ENCODE measurements at places on chromosomes 3 and 15.

GRCh38 chr15:30870681-30871080 lies 33.0 kb upstream of the FAN1 start:
- DNase-seq: no peak

DNA sequence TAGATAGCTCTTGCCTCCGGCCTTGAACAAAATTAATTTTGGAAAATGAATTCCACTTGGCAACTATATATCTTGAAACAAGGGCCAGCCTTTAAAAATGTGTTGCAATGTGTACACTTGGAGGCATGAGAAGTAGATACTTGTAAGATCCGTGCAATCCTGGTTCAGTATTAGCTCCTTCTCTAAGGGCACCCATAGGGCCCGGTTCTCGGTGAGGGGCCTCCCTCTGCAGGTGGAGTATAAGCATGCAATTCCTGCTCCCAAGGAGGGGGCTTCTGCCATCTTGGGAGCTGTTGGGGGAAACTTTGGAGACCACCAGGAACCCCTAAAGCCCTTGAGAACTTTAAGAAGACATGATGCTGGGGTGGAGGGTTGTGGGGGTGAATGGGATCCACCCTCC lies 388.7 kb upstream of the RGMA start:
- no peak for DNase-seq

GRCh38 chr15:73717802-73718201 lies 33.6 kb downstream of the CD276 start:
- DNase-seq: no peak

GRCh38 chr3:171606151-171606751 lies 146.0 kb upstream of the TNIK start:
- DNase-seq: no peak

- no peak for DNase-seq
Measured at GRCh38 chr3:39075910-39076309, 24.1 kb downstream of the WDR48 start.

DNA sequence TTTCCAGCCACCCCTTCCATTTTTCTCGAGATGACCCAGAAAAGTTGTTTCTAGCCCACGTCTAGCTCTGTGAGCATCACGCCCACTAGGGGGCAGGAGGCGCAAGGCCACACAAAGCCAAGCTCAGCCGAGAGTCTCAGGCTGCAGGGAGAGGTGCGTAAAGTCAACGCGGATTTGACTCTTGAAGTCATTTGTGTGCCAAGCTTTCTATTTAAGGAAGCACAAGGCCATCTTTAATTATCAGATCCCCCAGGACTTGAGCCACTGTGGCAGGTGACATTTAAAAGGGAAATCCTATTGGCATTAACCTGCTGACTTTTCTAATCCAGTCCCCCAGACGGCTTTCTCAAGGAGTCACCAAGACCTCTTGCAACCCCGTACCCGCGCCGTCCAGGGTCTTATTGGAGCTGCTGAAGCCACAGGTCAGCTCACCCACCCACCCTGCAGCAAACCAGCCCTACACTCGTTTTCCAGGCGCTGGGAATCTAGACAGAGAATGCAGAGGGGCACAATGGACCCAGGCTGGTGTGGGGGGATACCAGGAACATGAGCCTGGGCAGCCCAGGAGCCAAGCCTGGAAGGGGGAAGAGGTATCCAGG lies 62.1 kb downstream of the CAPN7 start:
- DNase-seq: peak; percentile 90

GRCh38 chr3:52606373-52607085 lies 70.1 kb downstream of the UQCC5 start:
- DNase-seq: no peak

DNA sequence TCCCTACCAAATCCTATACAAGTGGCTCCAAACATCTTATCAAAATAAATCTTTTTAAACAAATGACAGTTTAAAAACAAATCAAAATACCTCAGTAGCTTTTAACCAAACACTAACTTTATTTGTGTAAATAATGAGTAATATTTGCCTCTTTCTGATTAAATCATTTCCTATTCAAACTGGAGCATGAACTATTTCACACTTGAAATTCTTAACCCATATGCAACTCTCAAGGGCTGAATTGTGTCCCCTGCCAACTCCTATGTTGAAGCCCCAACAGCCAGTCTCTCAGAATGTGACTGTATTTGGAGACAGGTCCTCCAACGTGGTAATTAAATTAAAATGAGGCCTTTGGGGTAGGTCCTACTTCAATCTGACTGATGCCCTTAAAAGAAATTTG lies 55.9 kb upstream of the MCTP2 start:
- no peak for DNase-seq

DNA sequence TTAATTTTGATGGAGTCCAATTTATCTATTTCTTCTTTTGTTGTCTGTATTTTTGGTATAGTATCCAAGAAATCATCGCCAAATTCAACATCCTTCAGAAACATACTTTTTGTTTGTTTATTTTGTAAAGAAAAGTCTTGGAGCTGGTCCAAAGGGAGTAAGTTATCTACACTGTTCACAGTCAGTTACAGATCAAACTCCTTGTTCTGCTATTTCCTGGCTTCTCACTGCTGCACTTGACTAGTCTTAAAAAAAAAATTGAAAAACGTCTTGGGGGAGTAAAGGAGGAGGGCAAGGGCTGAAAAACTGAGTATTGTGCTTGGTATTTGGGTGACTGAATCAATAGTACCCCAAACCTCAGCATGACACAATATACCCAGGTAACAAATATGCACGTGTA lies 105.6 kb downstream of the NFKBIZ start:
- DNase-seq: no peak

DNA sequence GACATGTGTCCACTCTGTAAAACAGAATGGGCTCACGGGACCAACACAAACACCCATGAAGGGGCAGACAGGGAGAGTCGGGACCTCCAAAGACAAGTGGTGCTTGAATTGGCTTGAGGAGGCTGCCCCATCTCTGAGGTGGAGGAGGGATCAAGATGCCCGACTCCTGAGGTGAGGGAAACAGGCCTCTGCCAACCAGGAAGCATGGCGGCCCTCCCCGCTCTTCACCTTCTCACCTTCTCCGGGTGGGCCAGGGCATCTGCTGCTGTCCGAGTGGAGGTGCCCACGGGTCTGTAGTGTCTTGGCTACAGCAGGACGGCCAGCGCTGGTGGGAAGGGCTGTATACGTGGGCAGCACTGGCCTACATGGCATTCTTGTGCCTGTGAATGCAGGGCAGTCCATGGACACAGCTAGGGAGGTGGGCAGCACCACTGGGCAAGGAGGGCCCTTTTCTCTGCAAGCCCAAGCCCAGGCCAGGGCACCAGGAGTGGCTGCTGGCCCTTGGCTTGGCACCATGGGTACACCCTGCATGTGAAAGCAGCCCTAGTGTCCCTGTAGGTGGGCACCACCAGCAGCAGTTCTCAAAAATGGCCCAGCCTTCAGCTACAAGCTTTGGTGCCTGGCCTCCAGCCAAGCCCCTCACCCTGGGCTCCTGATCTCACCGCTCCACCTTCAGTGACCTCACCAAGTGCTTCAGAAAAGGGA lies 79.4 kb downstream of the SNRK start:
- DNase-seq: no peak

DNA sequence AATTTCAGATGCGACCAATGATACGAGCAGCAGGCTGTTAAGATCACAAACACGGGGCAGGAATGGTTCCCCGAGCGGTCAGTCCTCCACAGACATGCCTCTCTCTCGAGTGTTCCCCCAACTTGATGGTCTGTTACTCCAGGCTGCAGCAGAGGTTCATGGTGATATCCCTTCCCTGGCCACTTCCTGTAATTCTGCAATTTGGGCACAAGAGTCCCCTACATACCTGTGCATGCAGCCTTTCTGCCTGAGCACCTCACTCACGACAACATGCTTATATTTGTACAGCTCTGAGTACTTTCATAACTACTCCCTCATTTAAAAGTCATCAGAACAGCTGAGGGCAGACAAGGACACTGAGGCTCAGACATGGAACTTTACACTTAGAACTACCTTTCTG lies 408.1 kb upstream of the NR2F2 start:
- no peak for DNase-seq

DNA sequence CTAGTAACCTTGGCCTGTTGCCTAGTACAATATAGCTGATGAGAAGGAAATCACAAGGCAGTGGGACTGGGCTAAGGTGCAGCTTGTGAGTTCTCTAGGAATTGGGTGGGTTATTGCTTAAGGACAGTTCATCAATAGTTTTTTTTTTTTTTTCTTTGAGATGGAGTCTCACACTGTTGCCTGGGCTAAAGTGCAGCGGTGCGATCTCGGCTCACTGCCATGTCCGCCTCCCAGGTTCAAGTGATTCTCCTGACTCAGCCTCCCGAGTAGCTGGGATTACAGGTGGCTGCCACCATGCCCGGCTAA lies 11.5 kb downstream of the ACKR2 start:
- no peak for DNase-seq

DNA sequence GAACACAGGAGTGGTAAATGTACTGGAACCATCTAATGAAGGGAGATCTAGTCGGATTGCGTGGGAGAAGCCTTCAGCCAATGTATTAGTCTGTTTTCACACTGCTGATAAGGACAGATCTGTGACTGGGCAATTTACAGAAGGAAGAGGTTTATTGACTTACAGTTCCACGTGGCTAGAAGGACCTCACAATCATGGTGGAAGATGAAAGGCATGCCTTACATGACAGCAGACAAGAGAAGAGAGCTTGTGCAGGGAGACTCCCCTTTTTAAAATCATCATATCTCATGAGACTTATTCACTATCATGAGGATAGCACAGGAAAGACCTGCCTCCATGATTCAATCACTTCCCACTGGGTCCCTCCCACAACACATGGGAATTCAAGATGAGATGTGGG lies 17.0 kb downstream of the HRG start:
- DNase-seq: no peak

DNA sequence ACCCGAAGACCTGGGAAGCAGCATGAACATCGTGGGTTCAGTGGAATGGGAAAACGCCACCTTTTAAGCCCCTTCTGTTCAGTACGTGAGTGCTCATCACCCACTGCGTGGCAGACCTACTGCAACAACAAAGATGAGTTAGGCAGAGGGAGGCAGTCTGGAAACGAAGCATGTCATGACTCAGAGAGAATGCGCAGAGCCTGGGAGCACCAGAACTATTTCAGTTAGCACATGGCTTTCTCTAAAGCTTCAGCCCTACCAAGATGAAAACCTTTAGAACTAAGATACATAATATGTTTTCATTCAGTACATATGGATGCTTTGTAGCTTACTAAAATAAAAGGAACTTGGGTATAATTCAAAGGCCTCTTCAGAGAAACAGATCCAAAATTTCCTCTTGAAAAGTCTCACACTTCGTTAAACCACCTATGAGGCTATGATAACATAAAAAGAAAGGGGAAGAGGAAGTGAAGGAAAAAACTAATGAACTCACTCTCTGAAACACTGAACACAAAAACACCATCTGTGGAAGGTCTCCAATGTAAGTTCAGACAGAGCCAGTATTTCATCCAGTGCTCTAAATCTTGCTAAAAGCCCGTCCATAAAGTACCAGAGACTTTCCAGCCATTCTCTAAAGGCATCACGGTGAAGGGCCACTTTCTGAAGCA lies 140.1 kb downstream of the OCA2 start:
- peak; percentile 1 for DNase-seq

- no peak for DNase-seq
Measured at GRCh38 chr15:91956026-91956723, 102.7 kb downstream of the SLCO3A1 start.

GRCh38 chr3:182484682-182485081 lies 308.6 kb upstream of the ATP11B start:
- DNase-seq: no peak

DNA sequence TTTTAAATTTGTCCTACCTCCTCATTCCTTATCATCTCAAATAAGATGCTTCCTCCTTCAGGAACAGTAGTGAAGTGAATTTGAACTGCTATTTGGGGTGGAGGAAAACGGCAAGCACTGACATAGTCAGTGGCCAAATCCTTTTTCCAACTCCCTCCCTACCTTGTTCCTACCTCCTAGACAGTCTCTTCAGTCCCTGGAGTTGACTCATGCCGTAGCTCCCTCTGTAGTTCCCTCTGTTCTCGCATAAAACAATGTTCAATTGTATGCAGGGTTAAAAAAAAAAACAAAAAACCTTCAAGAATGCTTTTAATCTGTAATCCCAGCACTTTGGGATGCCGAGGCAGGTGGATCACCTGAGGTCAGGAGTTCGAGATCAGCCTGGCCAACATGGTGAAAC lies 1.4 kb downstream of the UBR1 start:
- DNase-seq: no peak

DNA sequence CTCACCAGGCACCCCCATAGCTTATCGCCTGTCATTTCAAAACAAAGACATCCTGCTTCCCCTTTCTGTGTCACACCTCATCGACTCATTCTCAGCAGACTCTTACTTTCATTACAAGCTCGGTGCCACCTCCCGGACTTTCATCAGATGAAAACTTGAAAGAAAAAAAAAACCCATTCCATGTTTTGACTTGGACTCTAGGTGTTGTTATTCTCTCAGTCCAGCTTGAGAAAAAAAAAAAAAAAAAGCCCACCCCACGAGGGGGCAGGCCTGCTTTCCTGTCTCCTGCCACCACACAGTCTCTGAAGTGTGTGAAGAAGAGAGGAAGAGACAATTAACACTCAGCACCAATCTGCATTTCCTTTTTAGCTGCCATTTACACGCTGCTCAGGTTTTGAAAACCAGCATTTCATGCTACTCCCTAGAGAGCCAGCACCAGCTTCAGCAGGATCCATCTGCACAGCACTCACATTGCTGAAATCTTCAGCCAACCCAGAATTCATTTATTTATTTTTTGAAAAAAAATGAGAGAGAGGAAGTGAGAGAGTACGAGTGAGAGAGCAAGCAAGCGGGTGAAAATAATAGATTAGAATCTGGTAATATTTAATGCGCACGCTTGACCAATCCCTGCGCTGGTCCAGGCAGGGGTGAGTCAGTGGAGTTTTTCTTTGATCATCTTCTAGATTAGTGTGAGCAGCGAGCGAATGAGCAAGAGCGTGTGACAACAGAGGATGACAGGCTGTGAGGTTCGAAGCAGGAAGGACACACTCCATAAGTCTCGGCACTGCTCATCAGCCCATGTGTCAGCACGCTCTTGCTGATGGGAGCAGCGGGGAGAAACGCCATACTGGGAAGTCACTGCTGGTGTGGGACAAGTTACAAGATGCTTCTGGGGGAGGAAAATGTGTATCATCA lies 23.5 kb downstream of the ZNF80 start:
- peak; percentile 93 for DNase-seq

GRCh38 chr3:154059833-154060232 lies 61.4 kb upstream of the ARHGEF26 start:
- DNase-seq: no peak

GRCh38 chr15:89163271-89164055 lies 57.9 kb downstream of the RLBP1 start:
- no peak for DNase-seq

DNA sequence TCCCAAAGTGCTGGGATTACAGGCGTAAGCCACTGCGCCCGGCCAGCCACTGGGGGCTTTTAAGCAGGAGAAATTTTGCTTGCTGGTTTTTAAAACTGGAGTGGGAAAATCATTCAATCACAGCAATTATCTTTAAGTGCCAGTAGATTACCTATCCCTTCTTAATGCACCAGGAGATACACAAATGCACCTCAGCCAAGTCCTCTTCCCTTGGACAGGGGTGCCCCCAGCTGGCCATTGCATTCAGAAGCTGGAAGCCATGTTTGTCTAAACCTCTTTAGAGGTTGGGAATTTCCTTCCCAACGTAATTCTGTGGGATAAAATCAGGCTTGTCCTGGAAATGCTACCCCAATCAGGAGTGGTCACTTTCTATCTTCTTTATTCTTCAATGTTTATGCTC lies 26.6 kb downstream of the MIX23 start:
- DNase-seq: peak; percentile 11
